ENCODE measurements at places on chromosomes 4 and X.

GRCh38 chrX:4091046-4091760 lies 377.8 kb upstream of the PRKX start:
- DNase-seq: no peak

DNA sequence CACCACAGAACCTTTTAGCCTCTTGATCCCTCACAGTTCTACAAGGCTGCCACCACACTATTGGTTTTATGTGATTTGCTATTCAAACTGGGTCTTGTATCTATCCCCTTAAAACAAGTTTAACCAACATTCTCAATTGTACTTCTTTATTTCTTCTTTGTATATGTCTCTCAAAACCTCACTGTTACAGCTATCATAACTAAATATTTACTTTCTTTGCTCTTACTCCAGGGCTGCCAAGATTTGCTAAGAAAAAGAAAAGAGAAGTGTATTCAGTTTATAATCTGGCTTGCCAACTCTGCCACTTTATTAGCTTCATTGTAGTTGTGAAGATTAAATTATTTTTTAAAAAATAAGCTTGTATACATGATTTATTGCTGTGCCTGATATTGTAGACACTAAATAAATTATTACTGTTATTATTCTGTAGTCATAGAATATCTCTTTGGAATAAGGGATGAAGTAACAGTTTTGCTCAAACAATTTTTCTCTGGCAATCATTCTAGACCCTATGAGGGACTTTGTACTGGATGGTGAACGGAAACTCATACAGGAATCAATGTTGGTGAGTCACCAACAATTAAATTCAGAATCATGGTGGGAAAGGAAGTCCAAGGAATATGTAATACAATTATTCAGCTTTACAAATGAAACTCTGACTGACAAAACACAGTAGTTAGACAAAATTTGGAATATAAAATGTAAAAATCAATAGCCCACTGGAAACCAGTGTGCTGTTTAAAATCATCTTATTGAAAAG lies 127.1 kb upstream of the DCAF8L1 start:
- no peak for DNase-seq

- DNase-seq: no peak
Measured at GRCh38 chr4:2950221-2950989, 12.8 kb downstream of the NOP14 start.

DNA sequence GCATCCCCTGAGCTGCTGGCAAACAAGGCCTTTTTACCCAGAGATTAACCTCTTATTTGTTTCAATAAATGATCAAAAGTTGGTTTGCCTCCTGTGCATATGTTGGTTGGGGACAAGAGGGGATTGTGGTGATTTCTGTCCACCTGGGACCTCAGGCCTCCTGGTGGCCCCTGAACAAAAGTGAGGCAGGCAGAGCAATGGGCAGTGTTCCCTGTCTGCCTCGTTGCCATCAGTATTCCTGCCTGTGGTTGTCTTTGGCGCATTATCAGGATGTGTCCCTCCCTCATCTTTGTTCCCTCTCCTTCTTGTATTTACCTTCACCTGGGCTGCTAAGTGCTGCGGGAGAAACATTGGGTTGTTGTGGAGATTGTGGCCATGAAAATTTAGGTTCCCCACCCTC lies 65.3 kb upstream of the DRD5 start:
- DNase-seq: no peak

GRCh38 chrX:17374619-17375366 lies at the start of gene NHS:
TSS of gene NHS (plus strand) at chrX:17375200. CDS start at chrX:17375758, 558 bp downstream.
- no peak for DNase-seq

- no peak for DNase-seq
Measured at GRCh38 chrX:9913146-9913433, 54.1 kb upstream of the CLDN34 start.

DNA sequence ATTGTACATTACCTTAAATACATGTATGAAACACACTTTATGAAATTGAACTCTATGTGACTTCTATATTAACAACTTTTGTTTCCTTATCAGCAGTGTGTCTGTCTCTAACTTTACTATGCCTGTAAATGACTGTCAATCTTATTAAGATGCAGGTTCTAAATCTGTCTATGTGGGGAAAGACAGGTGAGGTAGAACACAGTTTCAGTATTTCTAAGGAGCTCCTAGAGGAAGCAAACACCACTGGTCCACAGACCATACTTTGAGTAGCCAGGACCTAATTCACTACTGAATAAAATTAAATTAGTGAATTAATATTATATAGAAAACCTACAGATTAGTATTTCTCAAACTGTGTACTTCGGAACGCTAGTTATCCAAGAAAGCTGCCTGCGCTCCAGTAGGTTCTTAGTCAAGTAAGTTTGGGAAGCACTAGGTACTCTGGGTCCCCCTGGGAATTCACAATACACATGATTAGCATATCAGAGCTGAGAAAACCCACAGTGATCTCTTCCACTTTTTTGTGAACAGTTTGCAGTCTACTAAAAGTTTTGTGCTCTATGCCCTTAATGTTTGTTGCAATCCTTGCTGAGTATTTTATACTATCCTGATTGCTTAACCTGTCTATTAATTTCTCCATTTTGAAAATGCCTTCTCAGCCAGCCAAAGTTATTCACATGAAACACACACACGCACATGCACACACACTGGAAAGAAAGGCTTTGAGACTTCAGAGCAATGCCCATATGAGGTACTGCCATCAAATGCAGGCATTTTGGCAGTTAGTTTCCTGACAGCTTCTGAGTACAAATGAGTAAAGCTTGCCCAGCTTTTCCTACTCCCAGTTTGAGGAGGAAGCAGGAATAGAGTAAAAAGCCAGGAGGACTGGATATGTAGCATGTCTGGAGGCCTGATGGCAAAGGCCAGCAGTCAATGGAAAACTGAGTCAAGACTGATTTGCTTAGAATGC lies 133.6 kb upstream of the CPEB2 start:
- DNase-seq: no peak

DNA sequence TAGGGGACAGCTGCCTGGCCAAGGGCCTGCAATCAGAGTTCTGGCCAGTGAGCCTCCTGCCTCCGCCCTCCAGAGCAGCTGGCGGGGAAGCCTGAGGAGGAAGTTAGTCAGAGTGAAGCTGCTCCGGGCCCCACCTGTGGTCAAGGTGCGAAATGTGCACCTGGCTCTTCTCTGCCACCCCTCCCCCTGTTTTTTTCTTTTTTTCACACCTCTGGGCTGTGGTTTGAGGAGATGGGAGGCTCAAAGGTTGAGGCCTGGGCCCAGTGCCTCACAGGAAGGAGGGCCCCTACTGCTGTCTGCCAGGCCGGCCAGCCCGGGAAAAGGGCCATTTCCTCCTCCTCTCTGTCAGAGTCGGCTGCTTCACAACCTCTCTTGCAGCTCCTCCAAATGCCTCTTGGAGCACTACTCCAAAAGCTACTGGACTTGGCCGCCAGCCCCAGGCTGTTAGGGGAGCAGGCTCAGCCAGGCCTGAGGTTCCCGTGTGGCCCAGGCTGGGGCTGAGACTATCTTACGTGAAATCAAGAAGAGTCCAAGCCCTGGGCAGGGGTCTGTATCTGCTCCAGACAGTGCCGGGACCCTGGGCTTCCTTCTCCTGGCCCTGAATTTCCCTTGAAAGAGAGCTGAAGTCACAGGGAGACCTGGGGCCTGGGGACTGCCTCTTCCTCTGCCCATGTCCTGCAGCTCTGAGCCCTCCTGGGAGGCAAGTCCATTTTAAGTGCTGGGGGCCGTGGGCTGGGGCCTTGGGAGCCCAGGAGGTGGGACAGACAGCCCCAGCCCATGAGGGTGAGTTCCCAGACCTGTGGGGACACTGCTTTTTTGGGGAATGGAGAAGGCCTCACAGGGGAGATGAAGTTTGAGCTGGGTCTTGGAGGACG lies 4.5 kb upstream of the CXCR3 start:
- DNase-seq: peak; percentile 67

DNA sequence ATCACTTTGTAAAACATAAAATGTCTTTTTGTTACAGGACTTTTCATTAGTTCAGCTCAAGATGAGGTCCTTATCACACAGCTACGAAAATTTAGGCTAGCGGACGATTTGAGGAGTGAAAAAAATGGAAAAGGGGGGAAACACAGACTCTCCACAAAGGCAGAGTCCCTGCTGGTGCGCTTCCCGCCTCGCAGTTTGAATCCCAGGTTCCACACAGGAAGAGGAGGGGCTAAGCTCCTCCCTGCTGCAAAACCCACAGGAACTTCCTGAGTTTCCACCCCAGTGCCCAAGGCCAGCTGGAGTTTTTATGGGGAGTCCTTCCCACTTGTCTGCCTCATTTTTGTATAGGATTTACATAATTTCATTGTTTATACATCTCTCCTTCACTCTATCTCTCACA lies 11.2 kb downstream of the ADAM29 start:
- no peak for DNase-seq

DNA sequence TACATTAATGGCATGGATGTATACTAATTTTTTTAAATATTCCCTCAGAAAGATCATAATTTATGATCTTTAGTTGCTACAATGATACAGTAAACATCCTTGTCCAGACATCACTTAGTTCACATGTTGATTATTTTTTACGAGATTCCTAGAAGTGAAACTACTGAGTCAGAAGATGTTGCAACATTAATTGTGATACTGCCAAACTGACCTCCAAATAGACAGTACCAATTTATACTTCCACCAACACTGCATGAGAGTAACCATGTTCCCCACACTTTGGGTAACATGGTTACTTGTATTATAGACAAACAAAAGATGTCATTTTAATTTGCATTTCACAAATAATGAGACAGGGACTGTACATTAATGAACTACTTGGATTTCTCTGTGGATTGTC lies 19.6 kb downstream of the RCHY1 start:
- no peak for DNase-seq

DNA sequence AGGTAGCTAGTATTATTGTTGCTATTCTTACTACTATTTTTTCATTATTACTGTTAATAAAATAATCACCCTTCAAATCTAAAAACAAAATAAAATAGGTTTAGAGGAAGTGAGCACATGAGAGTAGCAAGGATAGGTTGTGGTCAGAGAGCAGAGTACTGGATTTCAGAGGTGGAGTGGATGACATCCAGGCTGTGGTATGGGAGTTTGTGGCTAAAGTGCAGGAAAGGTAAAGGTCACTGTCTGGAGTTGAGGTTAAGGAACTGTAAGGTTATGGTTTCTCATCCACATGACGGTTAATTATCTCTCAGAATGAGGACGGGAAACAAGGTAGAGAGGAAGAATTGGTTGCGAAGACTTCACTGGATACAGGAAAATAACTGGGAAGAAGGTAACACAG lies 27.7 kb downstream of the STEEP1 start:
- DNase-seq: no peak

GRCh38 chr4:155759372-155760252 lies 791 bp downstream of the GUCY1B1 start:
- DNase-seq: peak; percentile 18

DNA sequence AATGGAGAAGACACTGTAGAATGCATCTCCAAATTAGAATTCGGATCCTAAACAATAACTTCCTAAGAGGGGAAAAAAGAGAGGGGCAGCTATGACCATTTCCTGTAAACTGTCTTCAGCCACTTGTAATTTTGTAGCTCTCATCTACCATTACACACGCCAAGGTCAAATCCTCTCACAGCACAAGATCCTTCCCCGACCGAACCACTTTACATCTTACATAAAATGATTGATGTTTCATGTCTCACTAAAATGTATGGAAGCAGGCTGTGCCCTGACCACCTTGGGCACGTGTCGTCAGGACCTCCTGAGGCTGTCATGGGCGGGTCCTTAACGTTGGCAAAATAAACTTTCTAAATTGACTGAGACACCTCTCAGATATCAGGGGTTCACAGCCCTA lies 24.1 kb upstream of the PBDC1 start:
- DNase-seq: peak; percentile 55

DNA sequence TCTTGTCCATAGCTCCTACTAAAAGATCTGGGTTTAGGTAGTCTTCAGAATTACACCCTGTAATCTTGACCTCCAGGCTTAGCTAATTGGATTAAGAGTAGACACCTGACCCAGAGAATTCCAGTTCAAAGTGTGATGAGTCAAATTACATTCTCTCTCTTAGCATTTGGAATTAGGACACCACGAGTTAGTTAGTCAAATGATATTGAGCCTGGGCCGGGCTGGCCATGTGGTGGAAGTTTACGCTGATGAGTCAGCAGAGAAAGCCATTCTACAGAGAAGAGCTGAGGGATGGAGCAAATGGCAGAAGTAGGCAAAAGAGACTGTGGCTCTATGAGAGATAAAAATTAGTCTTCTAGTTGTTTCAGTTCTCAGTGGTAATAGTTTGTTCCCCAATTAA lies 31.1 kb downstream of the CEP44 start:
- no peak for DNase-seq

DNA sequence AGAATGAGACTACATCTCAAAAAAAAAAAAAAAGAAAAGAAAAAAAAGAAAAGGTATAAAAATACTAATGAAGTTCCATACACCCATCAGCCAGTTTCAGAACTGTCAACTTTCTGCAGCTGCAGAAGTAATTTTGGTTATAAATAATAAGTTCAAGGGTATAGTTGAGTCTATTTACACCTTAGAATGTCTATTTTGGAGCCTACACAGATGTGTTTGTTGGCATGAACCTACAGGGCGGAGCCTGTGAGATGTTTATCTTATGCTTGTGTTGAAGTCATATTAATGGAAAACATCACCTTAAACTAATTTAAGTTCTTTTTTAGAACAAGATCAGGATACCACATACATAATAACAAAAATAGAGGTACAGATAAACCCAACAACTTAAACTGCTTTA lies 85.8 kb downstream of the RAPGEF2 start:
- no peak for DNase-seq

DNA sequence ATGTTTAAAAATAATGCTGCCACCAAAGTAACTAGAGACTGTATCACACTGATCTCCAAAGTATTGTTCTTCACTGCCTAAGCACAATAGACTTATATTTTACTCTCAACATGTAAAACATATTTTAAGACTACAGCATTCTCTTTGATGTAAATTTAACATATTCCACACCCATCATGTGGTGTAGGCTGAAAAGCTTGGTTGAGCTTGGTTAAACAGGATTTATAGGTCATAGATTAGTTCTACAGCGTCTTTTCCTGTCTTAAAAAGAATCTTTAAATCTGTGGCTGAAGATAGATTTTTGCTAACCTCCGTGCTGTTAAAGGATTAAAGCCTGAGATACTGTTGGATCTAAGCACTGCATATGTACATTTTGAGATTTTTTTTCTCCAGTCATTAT lies 379.9 kb downstream of the SH2D1A start:
- no peak for DNase-seq

DNA sequence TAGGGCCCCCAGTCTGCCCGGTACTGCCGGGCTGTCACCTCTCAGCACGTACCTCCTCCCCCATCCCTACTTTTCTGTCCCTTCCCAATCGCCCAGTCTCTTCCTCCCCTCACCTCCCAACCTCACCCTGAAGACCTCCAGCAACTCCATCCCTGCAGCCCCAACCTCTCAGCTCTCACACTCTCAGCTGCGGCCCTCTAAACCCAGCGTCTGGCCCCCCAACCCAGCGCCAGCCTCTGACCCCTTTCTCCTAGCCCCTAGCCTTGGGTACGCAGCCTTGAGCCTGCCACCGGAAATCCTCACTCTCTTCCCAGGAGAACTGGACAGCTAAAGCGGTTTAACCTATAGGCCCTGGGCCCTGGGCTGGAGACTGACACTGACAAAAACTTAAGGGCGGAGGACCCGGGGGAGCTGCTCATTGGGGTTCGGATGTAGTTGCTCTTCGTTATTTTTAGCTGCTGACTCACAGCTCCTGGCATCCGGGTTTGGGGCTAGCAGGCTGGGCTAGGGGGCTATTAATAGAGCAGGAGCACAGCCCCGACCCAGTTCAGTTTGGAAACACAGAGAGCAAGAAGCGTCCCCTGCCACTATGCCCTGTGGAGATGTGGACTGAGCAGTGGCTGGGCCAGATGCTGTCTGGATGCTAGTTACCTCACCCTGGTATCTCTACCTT lies 9.6 kb upstream of the DLG3 start:
- DNase-seq: no peak

GRCh38 chrX:118593407-118593806 lies 97.8 kb downstream of the DOCK11 start:
- DNase-seq: no peak
